ENCODE measurements at places on chromosomes 3 and 15.

- DNase-seq = no peak
These were observed 110.4 kb downstream of the LRRC28 start for GRCh38 chr15:99361545-99362185.

DNA sequence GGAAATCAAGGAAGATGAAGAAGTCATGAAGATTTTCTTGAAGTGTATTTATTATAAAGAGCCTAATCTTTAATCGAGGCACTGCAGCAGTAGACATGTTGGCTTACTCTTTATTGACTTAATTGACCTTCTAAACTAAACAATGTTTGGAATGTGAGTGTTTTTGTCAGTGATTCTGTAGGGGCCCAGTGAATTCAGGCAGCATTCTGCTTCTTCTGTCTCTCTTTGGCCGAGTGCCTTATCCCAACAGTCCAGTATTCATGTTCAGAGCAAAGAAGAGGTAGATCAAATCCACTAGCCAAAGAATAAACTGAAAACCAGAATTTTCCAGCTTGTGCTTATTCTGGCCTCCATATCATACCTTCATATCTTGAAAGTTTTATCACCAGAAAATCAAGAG lies 55.7 kb downstream of the RLBP1 start:
- no peak for DNase-seq

DNA sequence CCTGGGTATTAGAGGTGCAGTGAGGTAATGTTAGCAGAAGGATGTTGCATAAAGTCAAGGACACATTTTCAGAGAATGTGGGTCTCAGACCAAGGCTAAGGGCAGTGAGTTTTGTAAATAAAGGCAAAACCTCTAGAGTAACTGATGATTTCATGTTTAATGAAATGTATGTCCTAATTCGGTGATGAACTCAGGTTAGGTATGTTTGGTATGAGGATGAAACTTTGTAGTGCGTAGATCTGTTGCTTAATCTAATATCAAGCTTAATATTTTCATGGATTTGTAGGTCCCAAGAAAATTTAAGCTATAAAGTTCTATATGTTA lies 3.6 kb downstream of the USP50 start:
- no peak for DNase-seq

DNA sequence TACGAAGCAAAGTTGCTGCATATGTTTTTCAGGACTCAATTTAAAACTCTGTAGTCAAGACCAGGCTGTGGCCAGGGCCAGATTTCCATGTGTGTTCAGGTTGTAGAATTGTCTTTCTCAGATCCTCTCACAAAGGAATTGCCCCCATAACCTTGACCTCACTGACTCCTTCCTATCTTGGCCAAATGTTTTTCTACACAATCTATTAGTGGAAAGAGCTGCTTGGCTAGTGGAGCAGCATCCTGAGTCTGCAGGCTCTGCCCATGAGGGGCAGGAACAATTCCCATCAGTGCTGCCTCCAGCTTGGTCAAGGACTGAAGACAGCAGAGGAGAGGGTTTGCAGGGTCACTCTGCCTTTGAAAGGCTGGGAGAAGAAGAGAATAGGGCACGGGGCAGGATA lies 6.9 kb upstream of the TBC1D21 start:
- no peak for DNase-seq

- DNase-seq = no peak
These were observed 38.8 kb downstream of the RETNLB start for GRCh38 chr3:108718454-108718853.

GRCh38 chr15:98547741-98548138 lies 100.6 kb upstream of the IGF1R start:
- no peak for DNase-seq

DNA sequence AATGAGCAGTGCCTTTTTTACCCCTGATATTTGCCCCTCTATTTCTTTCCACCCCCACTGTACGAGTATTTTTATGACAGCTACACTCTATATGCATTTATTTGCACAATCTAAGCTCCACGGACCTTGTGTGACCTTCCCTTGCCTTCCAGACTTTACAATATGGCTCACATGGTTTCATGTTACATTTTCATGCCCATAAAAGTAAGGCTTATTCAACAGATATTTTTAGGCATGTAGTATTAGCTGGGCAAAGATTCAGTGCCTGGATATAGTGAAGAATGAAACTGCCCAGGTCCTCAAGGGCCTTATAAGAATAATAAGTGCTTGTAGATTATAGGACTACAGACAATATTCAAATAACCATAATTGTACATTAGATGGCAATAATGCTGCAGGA lies 481.9 kb upstream of the CNTN4 start:
- DNase-seq = no peak

DNA sequence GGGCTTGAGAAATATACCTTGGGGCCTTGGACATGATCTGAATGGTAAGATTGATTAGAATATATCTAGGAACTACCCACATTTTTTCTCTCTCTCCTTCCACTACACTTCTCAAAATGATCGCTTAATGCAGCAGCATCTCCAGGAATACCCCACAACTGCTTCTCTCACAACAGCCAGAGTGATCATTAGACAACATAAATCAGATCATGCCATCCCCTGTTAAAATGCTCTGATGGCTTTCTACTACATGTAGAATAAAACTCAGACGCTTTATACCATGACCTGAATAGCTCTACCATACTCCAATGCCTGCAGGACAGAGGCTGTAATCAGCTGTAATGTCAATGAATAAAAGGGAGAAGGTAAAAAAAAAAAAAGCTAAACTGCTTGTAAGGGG lies 451.4 kb downstream of the MECOM start:
- DNase-seq = no peak

DNA sequence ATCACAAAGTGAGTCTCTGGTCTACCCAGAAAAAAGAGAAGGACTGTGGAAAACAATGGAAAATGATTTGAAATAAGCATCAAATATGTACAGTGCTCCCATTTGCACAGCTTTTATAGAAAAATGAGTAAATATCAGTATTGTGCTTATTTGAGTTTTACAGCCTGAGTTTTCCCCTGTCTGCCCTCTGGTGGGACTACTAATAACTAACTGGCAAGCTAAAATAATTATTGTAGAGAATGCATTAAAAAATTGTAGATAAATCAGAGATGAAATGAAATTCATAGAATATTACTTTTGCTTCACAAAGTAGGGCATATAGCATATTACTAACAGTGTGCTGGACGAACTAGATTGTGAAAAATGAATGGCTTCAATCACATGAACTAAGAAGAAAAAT lies 287.1 kb downstream of the NAALADL2 start:
- no peak for DNase-seq

DNA sequence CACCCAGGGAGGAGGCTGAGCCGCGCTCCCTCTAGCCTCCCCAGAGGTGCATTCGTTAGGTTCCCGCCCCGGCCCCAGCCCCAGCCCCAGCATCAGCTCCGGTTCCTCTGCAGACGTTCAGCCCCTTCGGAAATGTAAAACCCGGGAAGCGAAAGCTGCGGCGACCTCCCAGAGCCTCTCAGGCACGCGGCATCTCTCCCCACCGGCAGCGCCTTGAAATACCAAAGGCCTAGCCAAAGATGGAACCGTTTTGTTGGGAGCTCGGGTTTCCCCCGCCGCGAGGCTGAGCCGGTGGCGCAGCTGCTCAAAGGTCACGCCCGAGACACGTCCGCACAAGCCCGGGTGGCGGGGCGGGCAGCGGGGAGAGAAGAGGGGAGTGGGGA lies 77.8 kb upstream of the HES1 start:
- peak; percentile 42 for DNase-seq

DNA sequence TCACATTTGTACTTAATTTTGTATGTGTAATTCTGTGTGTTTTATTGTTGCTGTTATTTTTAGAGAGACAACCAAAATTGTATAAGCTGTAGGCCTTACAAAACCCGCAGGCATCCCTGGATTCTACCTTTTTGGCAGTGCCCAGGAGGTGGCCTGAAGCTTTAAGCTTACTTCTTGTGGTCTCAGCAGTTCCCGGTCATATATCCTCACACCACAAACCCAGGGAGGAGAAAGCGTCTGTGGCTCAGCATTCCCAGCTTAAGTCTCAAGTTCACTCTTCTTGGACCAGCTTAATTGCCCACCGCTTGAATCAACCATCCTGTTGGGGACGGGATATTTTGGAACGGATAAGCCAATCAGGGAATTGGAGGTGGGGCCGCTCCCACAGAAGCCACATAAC lies 36.7 kb downstream of the C2CD4A start:
- no peak for DNase-seq

DNA sequence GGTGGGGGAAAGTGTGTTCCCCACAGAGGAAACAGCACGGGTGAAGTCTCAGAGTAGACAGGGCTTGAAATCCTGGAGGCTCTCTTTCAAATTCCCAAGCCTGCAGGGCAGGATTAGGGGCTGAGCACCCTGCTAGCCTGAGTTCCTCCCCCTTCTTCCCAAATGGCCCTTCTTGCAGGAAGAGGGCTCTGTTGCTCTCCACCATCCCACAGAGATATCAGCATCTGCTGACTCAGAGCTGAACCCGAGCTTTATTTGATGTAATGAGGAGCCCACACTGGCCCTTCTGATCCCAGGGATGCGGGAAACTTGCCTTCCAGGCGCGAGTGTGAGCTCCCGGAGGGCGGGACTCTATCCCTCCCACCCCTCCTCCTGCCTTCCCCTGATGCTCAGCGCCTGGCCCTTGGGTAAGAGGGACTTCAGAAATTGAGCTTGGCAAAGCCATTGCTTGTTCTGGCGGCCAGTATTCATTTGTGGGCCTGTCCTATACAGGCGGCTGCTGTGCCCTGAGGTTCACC lies 1.4 kb upstream of the STRA6 start:
- DNase-seq = no peak

Data from GM12891 (cell line).